ENCODE measurements at places on chromosomes 7 and 10.

DNA sequence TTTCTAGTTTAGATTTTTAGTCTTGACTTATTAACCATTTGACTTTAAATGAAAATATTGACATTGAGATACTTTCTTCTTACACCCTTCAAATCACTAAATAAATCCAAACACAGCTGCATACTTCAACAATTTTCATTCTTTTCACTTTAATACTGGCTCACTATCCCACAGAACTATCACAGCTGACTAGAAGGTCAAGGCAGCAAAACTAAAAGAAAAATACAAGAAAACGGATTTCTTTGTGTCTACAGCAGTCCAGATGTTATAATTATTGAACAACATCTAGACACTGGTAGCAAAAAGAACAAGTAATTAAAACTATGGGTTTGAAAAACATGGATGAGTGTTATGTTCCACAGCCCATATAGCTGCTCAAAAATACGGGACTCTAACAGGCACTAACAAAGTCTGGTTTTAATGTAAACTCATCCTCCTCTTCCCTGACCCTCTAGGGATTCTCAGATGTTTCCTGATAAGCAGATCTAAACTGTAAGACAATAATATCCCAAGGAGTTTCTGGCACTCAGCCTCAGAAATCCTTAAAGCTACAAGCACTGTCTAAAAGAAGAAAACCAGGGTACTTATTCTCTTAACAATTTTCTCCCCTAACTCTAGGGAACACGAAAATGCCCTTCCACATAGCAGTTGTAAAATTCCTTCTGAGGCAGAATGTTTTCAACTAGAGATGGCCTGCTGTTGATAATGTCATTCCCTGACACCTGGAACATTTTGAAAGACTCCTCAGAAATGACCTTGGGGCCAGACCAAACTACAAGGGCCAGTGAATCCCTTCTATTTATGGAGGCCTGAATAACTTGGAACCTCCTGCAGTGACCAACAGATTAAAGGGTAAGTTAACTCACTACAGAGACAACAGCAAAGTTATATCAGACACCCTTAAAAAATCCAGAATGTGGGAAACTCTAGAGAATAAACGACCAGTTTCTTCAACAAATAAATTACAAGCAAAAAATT, 12.8 kb downstream of the DNMBP start:
- DNase-seq = no peak

- no peak for DNase-seq
Measured at GRCh38 chr7:117008886-117009531, 55.7 kb downstream of the ST7 start.

GRCh38 chr10:119401671-119402395, 140.7 kb downstream of the RGS10 start:
- DNase-seq = no peak

DNA sequence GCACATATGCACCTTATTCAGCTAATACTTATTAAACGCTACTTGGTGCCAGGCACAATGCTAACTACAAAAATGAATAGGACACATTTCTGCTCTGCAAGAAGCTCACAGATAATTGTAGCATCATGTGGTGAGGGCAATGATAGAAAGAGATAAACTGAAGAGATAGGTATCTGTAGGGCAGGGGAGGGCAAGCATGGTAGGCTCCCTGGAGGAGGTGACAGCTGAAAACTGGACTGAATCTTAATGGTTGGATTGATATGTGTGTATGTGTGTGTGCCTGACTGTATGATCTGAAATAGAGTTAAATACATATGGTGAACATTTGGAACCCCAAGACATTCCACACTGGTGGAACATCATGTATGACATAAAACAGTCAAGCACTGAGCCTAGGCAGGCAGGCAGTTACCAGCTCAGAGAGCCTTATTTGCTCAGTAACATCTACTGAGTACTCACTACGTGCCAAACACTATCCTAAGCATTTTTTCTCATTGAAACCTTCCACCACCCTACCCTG, 4.8 kb upstream of the CEP55 start:
- DNase-seq = no peak

GRCh38 chr10:29184205-29185000, 104.5 kb upstream of the LYZL1 start:
- no peak for DNase-seq

DNA sequence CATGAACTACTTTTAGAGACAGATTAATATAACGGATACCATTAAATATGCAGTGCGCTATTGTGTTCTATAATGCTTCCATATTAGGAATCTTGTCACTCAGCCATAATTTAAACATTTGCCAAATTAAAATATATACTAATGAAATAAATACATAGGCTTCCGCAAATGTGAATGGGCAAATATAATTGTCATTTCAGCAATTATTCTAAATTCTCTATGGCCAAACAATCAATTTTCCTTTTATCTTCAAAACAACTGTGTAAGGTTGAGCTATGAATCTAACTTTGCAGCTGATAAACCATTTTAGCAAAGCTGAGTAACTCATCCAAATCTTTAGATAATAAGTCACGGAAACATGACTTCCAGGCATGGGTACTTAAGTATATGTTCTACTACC, 20.7 kb upstream of the TSPAN13 start:
- no peak for DNase-seq

DNA sequence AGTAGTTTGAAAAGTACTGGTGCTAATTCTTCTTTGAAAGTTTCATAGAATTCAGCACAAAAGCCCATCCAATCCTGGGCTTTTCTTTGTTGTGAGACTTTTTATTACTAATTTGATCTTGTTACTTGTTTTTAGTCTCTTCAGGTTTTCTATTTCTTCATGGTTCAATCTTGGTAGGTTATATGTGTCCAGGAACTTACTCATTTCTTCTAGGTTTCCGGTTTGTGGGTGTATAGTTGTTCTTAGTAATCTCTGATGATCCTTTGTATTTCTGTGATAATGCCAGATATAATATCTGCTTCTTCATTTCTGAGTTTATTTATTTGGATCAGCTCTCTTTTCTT, 147.5 kb downstream of the RTKN2 start:
- no peak for DNase-seq

DNA sequence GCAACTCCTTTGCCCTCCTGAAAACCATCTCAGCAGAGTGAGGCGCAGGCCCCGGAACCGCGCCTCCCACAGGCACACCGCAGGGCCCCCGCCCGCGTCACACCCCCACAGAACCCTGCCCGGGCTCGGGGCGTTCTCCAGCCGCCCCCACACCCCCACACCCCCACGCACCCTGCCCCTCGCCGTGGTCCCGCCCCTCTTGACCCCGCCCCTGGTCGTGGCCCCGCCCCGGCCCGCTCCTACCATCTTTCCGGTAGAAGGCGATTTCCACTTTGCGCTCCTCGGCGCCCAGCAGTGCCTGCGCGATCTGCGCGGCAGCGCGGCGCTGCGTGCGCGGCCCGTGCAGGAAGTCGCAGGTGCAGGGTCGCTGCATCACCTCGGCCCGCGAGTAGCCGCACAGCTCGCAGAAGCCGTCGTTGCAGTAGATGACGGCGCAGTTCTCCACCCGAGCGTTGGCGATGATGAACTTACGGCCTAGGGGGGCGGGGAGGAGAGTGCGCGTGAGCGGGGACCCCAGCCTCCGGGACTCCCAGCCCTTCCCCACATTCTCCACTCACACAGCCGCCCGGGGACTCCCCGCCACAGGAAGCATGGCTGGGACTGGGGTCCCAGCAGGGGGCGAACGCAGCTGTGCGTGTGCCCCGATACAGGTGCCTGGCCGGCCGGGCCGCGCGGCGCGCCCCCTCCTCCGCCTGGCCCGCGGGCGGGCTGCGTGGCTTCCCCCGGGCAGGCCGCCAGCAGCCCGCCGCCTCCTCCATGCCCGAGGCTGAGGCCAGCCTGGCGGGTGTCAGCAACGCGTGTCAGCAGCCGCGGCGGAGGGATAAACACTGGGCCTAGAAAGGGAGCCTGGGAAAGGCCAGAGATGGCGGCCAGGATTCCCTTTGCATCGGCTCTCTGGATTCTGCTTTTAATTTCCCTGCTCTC, 3.4 kb downstream of the KCNH2 start:
- peak; percentile 71 for DNase-seq

DNA sequence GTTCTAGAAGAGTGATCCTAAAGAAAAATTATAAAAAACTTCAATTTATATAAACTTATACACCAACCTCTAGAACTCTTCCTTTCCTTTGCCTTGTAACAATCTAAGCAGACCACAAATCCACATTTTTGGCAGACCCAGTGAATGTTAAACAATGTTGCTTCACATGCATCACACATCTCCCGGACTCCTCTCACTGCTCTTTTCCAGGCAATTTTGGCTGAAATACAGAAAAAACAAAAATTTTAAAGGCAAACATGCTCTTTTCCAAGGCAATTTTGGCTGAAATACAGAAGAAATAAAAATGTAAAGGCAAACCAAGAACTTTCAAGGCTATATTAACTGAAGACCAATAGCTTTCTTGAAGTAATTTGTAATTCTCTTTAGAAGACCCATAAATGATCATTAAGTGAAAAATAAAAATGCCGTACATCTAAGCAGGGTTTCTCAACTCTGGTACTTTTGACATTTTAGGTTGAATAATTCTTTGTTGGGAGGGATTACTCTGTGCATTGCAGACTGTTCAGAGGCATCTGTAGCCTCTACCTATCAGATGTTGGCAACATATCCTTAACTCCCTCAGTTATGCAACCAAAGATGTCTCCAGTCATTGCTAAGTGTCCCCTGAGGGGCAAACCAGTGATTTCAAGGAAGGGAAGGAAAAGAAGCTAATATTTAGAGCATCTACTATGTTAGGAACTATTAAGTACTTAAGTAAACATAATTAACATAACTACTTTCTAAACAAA, 64.4 kb downstream of the NRBF2 start:
- no peak for DNase-seq

GRCh38 chr10:101566333-101567164, 21.5 kb downstream of the POLL start:
- DNase-seq = no peak

- DNase-seq = no peak
Measured at GRCh38 chr7:90191648-90192047, 19.9 kb upstream of the STEAP2 start.

- no peak for DNase-seq
Measured at GRCh38 chr10:44198096-44198779, 186.7 kb downstream of the CXCL12 start.

DNA sequence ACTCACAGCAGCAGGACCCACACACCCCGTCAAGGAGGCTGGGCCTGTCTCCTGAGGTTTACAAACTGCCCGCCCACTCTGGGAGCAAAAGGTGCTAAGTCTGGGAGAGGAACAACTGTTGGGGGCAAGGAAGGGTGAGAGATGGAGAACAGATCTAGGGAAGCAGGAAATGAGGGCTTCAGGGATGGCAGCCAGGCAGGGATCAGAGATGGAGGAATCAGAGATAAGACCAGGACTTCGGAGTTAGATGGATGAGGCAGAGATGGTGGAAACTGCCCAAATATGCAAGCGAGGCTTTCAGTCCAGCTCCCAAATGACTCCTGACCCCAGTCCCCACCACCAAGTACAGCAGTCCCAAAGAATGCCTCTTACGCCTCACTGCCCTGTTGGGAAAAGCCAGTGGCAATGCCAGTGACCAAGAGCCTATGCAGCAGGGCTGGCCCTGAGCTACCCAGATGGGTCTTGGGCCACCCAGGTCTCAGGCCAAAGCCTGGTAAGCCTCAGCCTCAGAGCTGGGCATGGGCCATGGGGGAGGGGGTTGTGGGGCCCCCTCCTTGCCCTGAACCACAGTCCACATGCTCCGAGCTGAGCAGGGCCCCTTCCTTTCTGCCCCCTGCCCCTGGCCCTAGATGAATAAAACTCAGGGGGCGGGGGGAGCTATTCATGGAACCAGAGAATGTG, 39.5 kb upstream of the SLF2 start:
- no peak for DNase-seq

DNA sequence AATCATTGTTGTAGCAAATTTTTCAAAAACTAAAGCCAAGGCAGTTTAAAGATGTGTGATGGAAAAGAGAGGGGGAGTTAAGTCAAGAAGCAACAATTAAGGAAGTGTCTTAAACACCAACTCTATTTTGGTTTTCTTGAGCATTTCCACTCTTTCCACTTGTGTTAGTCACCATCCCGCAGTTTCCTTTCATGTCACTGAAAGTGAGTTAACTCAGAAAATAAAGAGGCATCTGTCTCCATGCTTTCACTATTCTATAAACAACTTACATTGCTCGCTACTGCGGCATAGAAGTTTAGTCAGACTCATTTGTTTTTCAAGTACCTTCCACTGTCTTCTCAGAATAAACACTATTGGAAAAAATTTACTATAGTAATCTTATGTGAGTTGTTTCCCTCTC, 284.9 kb upstream of the SEMA3D start:
- no peak for DNase-seq

GRCh38 chr7:108257954-108258353, 127.8 kb upstream of the LAMB4 start:
- no peak for DNase-seq

GRCh38 chr10:43235070-43235900, 31.6 kb downstream of the RASGEF1A start:
- no peak for DNase-seq

GRCh38 chr7:29287366-29287765, 92.8 kb downstream of the CHN2 start:
- no peak for DNase-seq

Measured in stimulated activated CD4-positive, alpha-beta T cell treated with anti-CD3 and anti-CD28 coated beads, Interleukin-15, amount 100 ng/mL, for 48 hours (primary cell).